Pericardium fibroblast (primary cell): ENCODE measurements at places on chromosomes 7 and 10. TPM values are rescaled to one million over a fixed set of nuclear protein-coding genes. Genes with fewer than 3 reads are reported as not detected.

The FIGNL1 gene
- total RNA-seq: 4.3 TPM in 2 replicates

The SORCS1 gene
- total RNA-seq: 0.09 TPM in 1 of 2 replicates, not detected in the other

The NKX1-2 gene
- total RNA-seq: not detected in 2 replicates

The GRID1 gene
- total RNA-seq: 0.12 and 0.34 TPM in 2 replicates

The SYT15 gene
- 2.2 and 3.2 TPM in 2 replicates for total RNA-seq

The LEP gene
- 1.7 TPM in 1 of 2 replicates, not detected in the other for total RNA-seq

The KCNH2 gene
- total RNA-seq: 0.12 and 0.34 TPM in 2 replicates

The SEMA3C gene
- total RNA-seq: 54.1 and 55.4 TPM in 2 replicates

The CYP2C8 gene
- total RNA-seq: not detected in 2 replicates

The NODAL gene
- not detected in 2 replicates for total RNA-seq

The UCMA gene
- not detected in 2 replicates for total RNA-seq

The SLC39A12 gene
- not detected in 2 replicates for total RNA-seq

The CALCR gene
- not detected in 2 replicates for total RNA-seq

The FOXK1 gene
- 20.6 and 21.1 TPM in 2 replicates for total RNA-seq

The VSTM4 gene
- 9.1 and 9.3 TPM in 2 replicates for total RNA-seq

The ARHGAP22 gene
- total RNA-seq: 6.0 and 7.9 TPM in 2 replicates

The ACSM6 gene
- not detected in 2 replicates for total RNA-seq

The TMED4 gene
- total RNA-seq: 43.8 and 69.2 TPM in 2 replicates
